Mesothelial cell of epicardium (in vitro differentiated cells): ENCODE measurements at places on chromosomes 6 and 20. TPM values are rescaled to one million over a fixed set of nuclear protein-coding genes. Genes with fewer than 3 reads are reported as not detected.

TPMT gene
- 7.8 to 8.2 TPM (median 8.0 TPM) in 3 replicates for total RNA-seq

DNA sequence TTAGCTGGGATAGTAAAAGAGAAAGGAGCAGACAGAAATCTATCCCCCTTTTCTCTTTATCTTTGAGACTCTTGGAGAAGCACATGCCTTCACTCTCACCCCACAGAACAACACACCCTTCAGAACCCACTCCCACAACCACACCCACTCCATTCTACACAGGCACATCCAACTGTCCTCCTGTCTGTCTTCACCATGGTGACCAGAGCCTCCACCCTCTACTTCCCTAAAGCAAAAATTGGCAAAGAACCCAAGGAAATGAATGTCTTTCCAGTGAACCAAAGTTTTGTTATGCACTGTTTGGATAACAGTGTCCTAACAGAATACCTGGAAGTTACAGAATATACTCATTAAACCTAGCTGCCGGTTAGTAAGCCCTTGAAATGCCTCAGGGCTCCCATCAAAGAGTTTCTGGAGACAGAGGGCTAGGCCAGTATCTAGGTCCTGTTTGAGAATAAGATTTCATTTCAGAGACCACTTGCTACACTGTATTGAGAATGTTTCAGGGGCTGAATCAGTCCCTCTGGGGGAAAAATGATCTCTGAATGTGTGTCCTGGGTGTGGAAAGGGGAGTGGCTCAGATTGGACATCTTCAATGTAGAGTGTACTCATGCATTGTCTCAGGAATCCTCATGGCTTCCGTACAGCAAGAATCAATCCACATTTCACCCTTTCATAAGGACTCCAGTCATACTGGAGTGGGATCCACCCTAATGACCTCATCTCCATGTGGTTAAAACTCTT lies 101.1 kb downstream of the LY86 start:
- DNase-seq, result no peak

GRCh38 chr6:112468359-112468758 lies 121.2 kb downstream of the RFPL4B start:
- DNase-seq, result no peak

DNA sequence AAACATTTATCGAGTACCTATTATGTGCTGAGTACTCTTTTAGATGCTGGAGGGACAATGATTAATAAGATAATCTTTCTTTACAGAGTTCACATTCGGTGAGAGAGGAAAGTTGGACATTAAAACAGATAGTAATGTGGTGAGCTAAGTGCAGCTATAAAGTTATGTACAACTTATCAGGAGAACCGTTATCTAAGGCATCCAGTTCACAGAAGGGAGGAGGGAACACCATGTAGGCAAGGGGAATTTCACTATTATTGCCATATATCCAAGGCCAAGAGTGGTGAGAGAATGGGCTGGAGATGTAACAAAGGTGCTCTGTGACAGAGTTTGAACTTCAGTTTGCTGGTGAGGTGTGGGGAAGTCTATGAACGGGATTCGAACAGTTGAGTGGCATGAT lies 105.8 kb downstream of the CARMIL1 start:
- no peak for DNase-seq

DNA sequence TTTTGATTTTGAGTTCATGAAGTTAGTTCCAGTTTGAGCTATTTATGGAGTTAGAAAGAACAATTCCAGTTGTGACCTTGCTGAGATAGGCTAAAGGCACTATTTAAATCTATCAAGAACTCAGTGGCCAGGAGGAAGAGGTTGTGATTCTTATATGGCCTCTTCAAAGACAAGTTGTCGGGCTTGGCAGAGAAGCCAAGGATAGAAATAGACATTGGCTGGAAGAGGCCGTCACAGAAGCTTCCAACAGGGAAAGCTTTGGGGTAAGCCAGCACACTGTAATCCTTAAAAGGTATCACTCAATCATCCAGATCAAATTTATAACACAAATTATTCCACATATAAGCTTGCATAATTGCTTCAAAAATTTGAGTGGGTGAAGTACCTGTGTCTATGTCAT lies 286.1 kb downstream of the SYNE1 start:
- no peak for DNase-seq

- no peak for DNase-seq
Measured at GRCh38 chr20:63219447-63219821, 3.5 kb upstream of the YTHDF1 start.

DNA sequence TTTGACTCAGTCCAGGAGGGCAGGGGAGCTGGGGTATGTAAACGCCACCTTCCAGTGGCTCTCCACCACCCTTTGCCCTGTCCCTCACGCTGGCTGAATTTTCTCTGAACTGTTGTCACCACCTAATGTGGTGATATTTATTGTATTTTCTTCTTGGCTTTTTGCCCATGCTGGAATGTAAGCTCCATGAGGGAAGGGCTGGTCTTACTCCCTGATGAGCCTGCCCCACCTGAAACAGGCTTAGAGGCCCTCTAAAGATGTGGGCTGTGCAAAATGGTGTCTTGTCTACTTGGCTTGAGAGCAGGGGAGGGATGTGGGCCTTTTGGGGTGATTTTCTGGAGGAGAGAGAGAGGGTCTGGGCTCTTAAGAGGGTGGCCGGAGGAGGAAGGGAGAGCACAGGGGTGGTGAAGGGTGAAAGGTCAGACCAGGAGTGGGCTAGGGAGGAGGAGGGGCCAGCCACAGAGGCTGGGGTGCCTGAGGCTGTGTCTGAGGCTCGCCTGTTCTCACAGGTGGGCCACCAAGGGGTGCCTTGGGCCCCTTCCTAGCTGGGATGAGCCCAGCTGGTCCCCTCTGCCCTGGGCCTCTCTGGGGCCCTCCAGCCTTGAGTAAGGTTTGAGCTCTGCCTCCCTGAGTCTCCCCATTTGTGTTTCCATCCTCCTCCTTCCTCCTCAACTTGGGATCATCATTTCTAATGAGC lies 37.3 kb downstream of the SPDEF start:
- no peak for DNase-seq

- no peak for DNase-seq
Measured at GRCh38 chr6:23096876-23097275, 527.5 kb downstream of the HDGFL1 start.

POU5F1 gene
- 0.24 to 0.47 TPM in 2 of 3 replicates, not detected in the other for total RNA-seq

UNC5CL gene
- 2.0 to 2.2 TPM (median 2.1 TPM) in 3 replicates for total RNA-seq

UCKL1 gene
- total RNA-seq, result 56.8 to 60.0 TPM (median 58.0 TPM) in 3 replicates

FAXC gene
- 11.0 to 14.6 TPM (median 13.9 TPM) in 3 replicates for total RNA-seq

DNA sequence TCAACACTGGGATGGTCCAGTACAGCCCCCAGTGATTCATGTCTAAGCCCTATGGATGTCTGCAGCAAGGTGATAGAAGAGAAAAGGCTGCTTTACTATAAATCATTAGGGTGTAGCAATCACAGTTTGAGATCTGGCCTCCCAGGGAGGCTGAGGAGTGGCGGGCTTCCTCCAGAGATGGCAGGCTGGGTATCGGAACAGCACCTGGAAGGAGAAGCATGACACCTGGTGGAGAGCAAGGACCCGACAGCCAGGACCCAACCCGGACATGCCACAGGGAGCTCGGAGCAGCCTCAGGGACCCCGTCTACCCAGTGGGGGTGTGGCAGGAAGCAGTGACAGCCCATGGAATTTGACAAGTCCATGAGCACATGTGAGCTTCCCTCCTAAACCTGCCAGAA lies 114.8 kb upstream of the CD93 start:
- DNase-seq, result no peak

DNA sequence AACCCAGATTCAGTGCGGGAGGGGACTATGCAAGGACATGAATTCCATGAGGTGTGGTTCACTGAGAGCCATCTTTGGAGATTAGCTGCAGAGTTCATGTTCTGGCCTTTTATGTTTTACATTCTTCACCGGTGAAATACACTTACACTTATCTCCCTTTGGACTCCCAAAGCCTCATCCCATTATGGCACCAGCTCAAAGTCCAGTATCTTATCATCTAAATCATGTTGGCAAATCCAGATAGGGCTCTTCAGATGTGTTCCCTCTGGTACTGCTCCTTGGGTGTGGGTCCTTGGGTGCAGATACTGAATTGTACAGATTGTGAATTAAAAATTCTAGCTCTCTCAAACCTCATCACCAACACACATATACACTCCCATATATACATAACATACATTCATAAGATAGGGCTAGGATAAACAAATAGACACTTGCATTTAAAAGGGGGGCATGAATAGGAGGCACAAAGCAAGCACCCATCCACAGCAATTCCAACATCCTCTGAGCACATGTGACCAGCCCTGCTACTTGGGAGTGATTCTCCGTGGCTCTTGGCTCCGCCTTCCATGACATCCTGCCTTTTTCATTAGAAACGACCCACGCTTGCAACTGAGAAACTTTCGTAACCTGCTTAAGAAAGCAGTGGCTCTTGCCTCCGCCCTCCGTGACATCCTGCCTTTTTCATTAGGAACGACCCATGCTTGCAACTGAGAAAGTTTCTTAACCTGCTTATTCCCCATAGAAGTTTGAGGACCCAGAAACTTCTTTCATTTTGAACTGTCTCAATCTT lies 53.6 kb upstream of the LRRC1 start:
- DNase-seq, result no peak

- DNase-seq, result no peak
Measured at GRCh38 chr6:5095236-5095635, 10.1 kb downstream of the PPP1R3G start.

GRCh38 chr20:8855315-8855714 lies 213.6 kb upstream of the PLCB4 start:
- DNase-seq, result no peak

GRCh38 chr20:4937407-4938319 lies 63.6 kb downstream of the SLC23A2 start:
- no peak for DNase-seq

GRCh38 chr6:102841060-102841459 lies 1447.6 kb downstream of the GRIK2 start:
- DNase-seq, result no peak

- DNase-seq, result no peak
Measured at GRCh38 chr6:111759331-111759835, 113.9 kb downstream of the FYN start.

RNF39 gene
- total RNA-seq, result not detected in 3 replicates

DNA sequence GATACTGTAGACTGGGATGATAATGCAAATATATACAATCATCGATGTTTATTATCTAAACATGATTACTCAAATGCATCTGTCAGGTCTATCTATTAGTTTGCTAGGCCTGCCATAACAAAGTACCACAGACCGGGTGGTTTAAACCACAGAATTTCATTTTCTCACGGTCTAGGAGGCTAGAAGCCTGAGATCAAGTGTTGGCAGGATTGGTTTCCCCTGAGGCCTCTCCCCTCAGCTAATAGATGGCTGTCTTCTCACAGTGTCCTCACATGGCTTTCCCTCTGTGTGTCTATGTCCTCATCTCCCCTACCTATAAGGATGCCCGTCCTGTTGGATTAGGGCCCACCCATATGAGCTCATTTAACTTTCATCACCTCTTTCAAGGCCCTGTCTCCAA lies 512.6 kb upstream of the SLC35B3 start:
- DNase-seq, result no peak

GRCh38 chr6:56637640-56638039 lies 5.0 kb downstream of the DST start:
- DNase-seq, result no peak

OPN5 gene
- total RNA-seq, result not detected in 3 replicates

DNA sequence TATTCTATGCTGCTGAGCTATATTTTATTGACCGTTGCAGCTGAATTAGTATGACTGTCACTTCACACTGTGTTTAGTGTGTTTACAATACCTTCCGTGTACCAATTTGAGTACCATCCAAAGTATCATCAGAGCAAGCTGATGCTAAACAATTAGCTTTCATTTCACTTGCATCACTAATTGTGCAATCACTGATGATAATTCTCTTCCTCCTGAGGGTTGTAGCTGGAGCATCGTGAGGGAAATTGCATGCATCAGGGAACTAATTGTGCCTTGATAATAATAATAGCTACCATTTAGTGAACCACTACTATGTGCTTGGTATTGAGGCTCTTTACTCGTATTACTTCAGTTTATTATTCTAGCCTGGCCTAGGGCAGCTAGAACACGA lies 384.8 kb upstream of the SOX4 start:
- no peak for DNase-seq

DNA sequence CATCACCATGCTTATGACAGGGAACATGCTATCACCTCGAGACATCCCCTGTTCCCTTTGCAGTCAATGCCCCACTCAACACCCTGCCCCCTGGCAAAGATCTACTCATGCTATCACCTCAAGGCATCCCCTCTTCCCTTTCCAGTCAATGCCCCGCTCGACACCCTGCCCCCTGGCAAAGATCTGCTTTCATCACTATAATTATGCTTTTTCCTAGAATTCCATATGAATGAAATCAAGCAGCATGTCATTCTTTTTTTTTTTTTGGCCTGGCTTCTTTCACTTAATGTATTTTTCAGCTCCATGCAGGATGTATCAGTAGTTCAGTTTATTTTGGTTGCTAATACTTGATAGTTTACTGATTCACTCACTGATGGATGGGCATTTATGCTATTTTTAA lies 554.9 kb downstream of the CDH26 start:
- DNase-seq, result no peak

GRCh38 chr6:159866286-159867247 lies 24.2 kb upstream of the MAS1 start:
- no peak for DNase-seq

GRCh38 chr20:59667131-59667530 lies 62.8 kb downstream of the PHACTR3 start:
- no peak for DNase-seq

DNA sequence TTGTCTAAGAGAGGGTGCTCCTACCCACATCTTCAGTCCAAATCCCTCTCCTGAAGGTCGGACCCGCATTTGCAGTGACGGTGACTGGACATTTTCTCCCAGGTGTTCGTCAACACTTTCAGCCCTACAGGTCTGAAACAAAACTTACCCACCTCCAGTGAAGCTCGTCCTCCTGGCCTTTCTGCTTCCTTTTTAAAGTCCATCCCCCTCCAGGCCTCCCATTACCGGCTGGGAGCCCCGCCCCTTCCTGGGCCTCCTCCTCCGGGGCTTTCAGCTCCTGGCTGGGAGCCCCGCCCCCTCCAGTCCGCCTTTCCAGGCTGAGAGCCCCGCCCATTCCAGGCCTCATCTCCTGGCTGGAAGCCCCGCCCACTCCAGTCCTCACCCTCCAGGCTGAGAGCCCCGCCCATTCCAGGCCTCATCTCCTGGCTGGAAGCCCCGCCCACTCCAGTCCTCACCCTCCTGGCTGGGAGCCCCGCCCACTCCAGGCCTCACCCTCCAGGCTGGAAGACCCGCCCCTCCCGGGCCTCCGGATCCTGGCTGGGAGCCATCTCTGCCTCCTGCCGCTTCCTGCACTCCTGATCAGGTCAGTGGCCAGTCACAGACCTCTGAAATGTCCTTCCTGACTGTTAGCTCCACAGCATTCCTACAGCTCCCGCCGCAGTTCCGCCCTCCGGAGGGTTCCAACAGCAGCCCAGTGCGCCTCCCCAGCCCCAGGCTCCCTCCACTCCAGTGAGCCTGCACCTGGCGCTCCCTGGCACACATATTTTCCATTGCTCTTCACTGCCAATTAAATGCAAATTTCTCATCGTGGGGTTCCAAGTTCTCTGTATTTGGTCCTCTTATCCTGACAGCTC lies 98.5 kb downstream of the LY86 start:
- peak; percentile 82 for DNase-seq

SNAP25 gene
- 4.8 to 5.2 TPM (median 5.0 TPM) in 3 replicates for total RNA-seq
